DMS53 (cell line): ENCODE measurements at places on chromosomes 2 and 18.
A peak's percentile ranks its signal among the peaks of the same experiment; 100 is the strongest.

- DNase-seq = peak; percentile 67
Measured at GRCh38 chr2:105521176-105521575, 122.3 kb upstream of the FHL2 start.

- DNase-seq = peak; percentile 38
Measured at GRCh38 chr2:238155761-238156694, 2.7 kb upstream of the ERFE start.

- no peak for DNase-seq
Measured at GRCh38 chr2:232959139-232959538, 53.9 kb downstream of the NGEF start.

DNA sequence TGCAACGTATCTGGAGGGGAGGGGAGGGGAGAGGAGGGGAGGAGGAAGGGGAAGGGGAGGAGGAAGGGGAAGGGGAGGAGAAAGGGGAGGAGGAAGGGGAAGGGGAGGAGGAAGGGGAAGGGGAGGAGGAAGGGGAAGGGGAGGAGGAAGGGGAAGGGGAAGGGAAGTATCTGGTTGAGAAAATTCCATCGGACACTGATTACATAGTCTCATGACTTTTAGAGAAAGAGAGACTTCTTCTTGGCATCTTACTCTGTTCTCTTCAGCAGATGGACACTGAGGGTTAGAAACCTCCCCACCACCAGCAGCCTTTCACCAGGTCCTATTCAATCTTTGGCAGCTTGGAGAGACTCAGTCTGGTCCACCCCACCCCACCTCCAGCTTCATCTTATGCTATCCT is 296.3 kb downstream of the TNS1 start:
- no peak for DNase-seq

DNA sequence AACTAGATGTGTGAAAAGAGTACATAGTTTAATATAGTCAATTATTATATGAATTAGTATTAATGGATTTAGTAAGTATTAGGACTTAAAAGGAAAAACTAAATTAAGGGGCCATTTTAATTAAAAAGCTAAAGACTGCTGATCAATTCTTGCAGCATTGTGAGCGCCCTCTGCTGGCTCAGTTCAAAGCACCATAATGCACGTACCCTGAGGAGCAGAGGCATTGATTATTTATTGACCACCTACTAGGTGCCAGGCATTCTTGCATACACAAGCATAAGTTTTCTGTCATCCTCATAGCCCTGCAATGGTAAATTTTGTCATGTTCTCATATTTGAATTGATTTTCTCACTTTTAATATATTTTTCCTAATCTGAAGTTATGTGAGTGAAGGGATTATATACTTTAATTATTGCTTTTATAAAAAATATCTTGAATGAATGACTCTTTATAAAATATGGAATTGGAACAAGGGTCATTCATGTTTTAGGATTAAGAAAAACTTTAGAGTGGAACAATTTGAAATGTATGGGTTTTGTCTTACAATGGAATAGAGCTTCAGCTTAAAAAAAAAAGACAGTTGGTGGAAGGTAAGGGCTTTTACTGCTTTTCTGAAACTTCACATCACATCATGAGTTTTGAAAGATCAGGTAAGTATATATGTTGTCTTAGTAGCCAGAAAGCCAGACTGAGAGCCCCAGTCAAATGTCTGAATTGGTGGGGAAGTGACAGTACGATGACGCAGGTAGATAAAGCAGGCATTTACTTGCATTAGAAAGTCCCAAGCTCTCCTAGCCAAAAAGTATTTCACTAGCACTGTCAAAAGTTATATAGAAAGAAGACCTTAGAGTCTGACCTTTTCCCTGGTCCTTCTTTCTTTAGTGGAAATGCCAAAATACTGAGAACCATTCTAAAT is 9.7 kb downstream of the ITGA4 start:
- DNase-seq = peak; percentile 86

GRCh38 chr2:200041639-200042038 is 86.3 kb downstream of the MAIP1 start:
- DNase-seq = no peak

DNA sequence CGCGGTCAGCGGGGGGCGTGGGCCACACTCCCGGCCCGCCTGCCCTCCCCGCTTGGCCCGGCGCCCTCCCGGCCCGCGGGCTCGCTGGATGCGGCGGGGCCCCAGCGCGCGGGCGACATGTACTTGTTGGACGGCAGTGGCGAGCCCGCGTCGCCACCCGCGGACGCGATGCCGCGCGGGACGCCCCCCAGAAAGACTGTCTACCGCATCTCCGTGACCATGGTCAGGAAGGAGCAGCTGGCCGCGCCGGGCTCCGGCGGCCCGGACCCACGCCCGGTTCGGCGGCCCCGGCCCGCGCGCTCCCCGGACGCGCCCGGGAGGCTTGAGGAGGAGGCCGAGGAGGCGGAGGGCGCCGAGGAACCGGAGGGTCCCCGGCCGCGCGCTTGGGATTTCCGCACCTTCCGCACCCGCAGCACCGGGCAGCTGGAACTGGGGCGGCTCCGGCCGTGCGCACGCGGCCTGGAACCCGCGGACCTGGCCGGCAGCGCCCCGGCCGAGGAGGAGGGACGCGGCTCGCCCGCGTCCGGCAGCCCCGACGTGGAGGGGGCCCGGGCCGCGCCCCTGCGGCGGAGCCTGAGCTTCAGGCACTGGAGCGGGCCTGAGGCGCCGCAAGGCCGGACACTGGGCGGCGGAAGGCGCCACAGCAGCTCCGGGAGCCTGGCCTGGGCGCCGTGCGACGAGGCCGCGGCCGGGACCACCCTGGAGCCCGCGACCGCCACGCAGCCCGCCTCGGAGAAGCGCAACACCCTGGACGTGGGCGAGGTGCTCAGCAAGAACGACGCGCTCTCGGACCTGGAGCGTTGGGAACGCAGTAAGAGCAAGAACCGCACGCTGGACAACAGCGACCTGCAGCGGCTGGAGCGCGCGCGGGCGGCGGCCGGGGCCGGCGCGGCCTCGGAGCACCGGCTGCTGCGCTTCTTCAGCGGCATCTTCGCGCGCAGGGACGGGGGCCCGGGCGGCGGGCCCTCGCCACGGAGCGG is 176.4 kb downstream of the AGAP1 start:
- peak; percentile 65 for DNase-seq

GRCh38 chr2:10490806-10491291 is 42.7 kb upstream of the ODC1 start:
- DNase-seq = peak; percentile 50

- no peak for DNase-seq
Measured at GRCh38 chr2:239908308-239908707, 116.8 kb downstream of the NDUFA10 start.

- no peak for DNase-seq
Measured at GRCh38 chr18:13051950-13052349, 60.8 kb downstream of the CEP192 start.

GRCh38 chr18:24486684-24487083 is 26.2 kb downstream of the HRH4 start:
- DNase-seq = no peak

DNA sequence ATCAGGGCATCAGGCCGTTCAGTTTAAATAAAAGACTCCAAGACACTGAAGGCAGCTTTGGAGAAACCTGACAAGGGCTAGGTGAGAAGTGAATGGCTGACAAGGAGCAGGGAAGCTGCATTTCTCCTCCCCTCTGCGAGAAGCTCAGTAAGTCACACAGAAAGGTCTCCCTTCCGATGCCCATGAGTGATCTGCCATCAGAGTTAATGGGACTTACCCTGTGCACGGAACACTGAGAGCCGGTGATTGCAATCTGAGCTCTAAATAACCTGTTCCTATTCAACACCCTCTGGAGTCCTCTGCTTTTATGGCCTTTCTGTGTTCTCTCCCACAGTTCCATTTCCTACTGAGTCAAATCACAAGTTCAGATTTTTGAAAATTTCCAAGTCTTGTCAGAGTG is 322.2 kb upstream of the MYT1L start:
- DNase-seq = no peak

GRCh38 chr2:113175042-113175628 is 1.4 kb downstream of the PSD4 start:
- no peak for DNase-seq

GRCh38 chr2:187078297-187078696 is 229.3 kb upstream of the ZSWIM2 start:
- DNase-seq = peak; percentile 20

- DNase-seq = peak; percentile 16
Measured at GRCh38 chr18:25726298-25726697, 364.1 kb downstream of the SS18 start.

- DNase-seq = no peak
Measured at GRCh38 chr2:35356332-35356731, 999.2 kb upstream of the CRIM1 start.

DNA sequence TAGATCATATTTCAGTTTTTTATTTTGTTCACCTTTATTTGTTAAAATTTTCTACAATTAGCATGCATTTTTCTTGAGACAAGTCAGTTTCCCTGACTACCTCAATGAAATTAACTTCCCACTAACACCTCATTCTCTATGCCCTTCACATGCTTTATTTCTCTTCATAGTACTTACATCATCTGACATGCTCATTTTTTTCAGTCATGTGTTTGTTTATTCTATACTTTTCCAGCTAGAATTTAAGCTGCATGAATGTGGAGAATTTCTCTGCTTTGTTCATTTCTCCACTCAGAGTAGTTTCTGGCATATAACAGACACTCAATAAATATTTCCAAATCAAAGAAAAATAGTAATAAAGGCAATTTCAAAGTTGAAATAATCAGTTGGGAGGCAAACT is 78.9 kb upstream of the SCN7A start:
- peak; percentile 47 for DNase-seq

DNA sequence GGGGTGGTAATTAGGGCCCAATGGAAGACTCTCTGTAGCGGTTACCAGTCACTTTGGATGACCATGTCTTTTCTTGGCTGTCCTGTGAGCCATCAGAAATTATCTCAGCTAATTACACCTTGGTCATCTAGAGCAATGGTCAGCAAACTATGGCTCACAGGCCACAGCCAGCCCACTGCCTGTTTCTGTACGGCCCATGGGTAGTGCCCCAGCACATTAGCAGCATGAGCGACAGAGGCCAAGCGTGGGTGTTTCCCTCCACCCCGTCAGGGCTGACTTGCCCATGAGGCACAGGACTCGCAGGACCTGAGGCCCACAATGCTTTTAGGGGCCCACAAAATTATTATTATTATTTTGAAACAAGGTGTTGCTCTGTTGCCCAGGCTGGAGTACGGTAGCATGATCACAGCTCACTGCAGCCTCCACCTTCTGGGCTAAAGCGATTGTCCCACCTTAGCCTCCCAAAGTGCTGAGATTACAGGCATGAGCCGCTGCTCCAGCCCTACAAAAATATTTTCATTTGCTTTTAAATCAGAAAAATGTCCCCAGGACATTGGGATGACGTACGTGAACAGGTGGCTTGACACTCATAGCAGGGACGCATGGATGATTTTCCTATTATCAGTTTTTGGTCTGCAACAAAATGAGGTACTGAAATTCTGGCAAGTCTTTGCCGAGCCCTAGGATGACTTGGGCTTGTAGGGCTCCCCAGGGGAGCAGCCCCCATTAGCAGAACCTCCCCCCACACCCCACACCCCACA is 29.3 kb upstream of the CEP68 start:
- DNase-seq = no peak

- no peak for DNase-seq
Measured at GRCh38 chr2:101199251-101199791, 48.1 kb upstream of the TBC1D8 start.

- no peak for DNase-seq
Measured at GRCh38 chr2:11873356-11874154, 127.1 kb downstream of the LPIN1 start.

GRCh38 chr18:74714791-74715190 is 117.1 kb downstream of the ZNF407 start:
- no peak for DNase-seq

DNA sequence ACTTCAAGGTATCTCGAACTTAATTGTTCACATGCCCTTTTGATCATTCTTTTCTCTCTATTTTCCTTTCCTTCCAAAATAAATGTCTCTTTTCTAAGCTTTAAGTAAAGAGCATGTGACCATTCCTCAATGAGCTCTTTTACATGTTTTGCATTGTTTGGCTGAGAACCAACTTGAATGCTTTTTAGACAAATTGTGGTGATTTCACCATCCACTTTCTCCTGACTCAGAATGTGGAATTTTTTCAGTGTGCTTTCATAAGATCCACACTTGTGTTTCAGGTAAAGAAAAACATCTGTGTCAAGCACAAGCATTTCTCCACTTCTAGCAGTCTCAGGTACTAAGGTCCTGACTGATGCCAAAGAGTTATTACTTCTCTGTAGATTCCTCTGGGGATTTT is 10.7 kb downstream of the RBM43 start:
- no peak for DNase-seq

DNA sequence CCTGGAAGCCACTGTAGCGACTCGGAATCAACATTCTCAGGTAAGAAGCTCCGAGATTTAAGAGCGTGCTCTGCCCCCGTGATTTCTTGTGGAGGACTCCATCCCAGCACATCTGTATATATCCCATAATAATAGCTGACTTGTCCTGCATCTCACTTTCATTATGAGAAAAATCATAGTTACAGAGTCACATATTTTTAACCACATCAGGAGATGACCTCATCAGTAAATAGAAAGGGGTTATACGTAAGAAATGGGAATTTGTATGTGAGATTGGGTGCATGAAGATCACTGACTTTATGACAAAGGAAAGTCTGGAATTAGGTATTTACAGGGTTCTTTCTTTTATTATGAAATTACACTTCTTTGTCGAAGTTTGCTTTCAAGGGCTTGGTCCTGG is 16.4 kb upstream of the TMEM18 start:
- no peak for DNase-seq
